KBM-7 (cell line): ENCODE measurements at places on chromosomes 3 and 15.

GRCh38 chr15:43376017-43376705 lies 5.3 kb downstream of the TUBGCP4 start:
- peak; percentile 39 for DNase-seq

DNA sequence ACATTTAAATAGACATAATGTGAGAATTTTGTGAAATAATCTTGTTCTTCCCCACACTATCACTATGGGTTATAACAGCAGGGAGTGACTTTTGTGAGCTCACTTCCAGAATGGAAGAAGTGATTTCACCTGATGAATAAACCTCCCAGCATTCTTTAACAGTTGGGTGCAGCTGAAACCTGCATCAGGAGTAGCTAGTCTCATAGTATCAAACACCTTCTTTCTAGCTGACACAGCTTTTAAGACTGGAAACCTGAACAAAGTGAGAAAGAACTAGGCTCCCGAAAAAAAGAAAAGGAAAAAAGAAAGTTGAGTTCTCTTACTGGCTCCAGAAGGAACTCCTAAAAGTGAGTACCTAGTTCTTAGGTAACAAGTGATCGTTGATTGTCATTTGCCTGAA lies 61.1 kb upstream of the UNC13C start:
- DNase-seq = no peak

DNA sequence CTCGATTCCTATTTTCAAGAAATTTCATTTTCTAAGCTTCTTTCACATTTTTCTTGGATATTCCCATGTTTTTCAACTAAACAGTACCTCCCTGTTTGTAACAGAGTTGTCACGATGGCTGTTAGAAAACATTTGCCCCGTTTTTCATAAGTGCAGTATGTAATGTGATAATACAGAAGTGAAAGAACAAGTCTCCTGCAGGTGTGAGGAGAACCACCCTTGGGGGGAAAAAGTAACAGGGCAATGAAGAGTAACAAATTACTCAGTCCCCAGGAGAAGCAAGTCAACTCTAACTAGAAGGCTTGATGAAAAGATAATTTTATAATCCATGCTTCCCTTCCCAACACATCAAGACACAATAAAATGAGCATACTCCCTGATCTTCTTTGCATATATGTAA lies 493.3 kb downstream of the FOXP1 start:
- DNase-seq = no peak

- DNase-seq = no peak
Observed at GRCh38 chr3:180492047-180492446, 109.9 kb upstream of the TTC14 start.

- no peak for DNase-seq
Observed at GRCh38 chr3:129231331-129232119, 17.9 kb upstream of the COPG1 start.

- DNase-seq = no peak
Observed at GRCh38 chr3:153313302-153313965, 151.4 kb downstream of the RAP2B start.

GRCh38 chr3:62361261-62361660 lies 12.1 kb downstream of the FEZF2 start:
- DNase-seq = no peak

DNA sequence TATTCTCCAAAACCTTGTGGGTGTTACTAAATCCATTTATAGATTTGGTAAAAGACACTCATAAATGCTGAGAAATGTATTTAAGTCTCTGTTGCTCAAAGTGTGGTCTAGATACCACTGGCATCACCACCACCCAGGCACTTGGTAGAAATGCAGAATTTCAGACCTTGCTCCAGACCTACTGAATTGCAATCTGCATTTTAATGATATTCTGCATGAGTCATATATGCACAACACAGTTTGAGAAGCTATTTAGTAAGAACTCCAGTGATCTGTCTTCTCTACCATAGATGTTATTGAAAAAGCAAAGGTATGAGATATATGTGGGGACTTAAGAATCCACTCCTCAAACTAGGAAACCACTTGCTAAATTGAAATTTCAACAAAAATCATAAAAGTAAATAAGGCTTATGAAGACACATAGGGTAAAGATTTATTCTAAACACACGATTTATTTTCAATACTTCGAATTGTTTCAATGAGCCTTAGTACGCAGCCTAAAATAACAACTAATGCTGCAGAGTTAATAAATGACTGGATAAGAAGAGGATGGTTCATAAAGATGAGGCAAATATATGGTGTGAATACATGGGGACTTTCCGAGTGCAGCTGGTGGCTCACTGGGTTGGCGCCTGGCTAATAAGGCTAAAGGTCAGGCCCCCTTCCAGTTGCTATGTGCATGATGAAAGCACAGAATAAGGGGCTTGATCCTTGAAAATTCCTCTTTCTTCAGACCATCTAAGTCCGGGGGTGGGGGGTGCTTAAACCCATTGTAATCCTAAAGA lies 813.3 kb downstream of the NR2F2 start:
- no peak for DNase-seq

- DNase-seq = no peak
Observed at GRCh38 chr3:186988806-186989205, 58.5 kb downstream of the ST6GAL1 start.

GRCh38 chr3:195043607-195044339 lies 227.2 kb downstream of the XXYLT1 start:
- DNase-seq = no peak

- no peak for DNase-seq
Observed at GRCh38 chr3:133038089-133038730, at the start of gene TMEM108. Gene TMEM108 (plus strand): TSS chr3:133038391.

- DNase-seq = no peak
Observed at GRCh38 chr3:181756645-181757297, 45.0 kb downstream of the SOX2 start.

DNA sequence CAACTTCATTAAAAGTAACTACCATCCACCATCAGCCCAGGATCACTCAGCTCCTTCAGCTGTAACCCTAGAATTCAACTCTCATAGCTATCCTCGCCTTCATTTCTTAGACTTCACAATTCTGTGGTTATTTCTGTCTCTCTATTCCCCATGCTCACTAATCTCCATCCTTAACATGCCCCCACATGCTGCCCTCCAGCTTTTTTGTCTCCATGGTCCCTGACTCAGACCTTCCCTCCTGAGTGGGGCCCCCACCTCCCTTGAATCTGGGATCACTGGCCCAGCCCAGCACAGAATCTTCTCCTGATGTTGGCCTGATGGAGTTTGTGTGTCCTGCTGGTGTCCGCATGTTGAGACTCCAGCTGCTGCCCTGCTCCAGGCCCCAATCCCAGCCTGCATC lies 41.7 kb downstream of the CHST14 start:
- no peak for DNase-seq

DNA sequence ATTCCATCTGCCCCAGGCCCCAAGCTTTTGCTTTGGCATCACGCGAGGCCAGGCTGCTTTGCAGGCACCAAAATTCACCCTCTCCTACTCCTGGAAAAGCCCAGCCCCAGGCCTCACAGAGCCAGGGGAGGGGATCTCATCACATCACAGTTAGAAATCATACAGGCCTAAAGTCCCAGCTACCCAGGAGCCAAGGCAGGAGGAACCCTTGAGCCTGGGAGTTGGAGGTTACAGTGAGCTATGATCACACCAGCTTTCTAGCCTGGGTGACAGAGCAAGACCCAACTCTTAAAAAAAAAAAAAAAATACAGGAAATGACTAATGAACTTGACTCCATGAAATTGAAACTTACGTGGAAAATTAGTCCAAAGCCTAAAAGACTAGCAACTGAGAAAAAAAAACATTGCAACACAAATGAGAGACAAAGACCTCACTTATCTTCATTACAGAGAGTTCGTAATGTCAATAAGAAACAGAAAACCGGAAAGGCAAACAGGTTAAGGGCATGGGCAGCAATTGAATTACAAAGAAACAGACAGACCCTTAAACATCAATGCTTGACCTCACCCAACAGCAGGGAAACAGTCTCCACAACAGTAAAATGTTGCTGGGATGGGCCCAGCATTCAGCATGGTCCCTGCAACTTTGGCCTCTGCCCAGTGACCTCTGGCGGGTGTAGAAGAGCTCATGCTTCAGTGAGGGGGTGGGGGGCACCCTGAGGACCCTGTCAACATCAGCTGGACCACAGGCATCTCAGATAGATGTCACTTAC lies 151.5 kb downstream of the LRRK1 start:
- DNase-seq = peak; percentile 23

GRCh38 chr15:28013480-28013879 lies 85.6 kb downstream of the OCA2 start:
- DNase-seq = no peak

DNA sequence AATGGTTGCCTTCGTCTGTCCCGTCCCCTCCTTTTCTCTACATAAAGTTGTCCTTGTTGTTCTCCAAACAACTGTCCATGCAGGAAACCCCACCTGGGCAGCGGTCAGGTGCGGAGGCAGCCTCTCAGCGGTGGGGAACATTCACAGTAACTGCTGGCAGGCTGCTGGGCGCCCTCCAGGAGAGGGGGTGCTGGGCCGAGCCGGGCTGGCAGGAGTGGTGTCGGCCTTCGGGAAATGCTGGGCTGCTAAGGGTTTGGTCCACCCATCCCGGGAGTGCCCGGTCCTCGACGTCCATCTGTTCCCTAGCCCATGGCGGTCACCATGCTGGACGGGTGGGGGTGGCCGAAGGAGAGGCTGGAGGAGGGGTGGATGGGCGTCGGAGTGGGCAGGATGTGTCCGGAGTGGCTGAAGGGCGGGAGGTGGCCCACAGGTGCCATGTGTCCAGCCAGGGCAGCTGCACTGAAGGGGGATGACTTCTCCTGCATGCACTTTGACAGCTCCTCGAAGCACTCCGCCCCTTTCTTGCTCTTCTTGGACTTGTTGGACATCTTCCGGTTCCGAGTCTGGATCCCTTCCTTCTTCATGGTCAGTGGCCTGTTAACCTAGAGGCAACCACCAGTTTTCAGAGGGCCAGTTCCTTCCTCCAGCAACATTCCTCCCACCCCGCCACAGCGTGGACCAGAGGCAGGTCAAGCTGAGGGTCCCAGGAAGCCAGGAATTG lies 12.1 kb downstream of the GATA2 start:
- no peak for DNase-seq

DNA sequence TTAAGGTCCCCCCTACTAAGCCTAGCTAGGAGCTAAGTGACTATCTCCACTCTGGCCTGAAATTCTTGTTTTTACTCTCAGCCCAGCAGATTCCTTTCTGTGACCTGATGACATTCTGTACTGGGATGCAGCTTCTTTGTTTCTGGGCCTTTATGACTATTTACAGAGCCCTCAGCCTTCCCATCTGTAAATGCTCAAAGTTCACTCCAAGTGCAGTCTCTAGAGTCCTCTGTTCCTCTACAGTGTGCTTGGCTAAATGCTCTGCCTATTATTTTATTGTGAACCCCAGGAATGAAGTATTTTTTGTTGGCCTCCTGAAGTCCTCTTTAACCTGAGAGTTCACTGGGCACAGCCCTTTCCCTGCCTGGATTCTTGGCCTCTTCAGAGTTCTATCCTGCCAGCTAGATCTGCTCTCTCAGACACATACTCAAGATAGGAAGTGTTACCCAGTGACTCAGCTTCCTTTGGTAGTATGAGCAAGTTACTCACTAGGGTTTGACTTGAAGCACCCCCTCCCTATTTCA lies 278.1 kb upstream of the P2RY1 start:
- DNase-seq = no peak

- no peak for DNase-seq
Observed at GRCh38 chr3:183959214-183959613, 58.5 kb downstream of the ABCC5 start.

DNA sequence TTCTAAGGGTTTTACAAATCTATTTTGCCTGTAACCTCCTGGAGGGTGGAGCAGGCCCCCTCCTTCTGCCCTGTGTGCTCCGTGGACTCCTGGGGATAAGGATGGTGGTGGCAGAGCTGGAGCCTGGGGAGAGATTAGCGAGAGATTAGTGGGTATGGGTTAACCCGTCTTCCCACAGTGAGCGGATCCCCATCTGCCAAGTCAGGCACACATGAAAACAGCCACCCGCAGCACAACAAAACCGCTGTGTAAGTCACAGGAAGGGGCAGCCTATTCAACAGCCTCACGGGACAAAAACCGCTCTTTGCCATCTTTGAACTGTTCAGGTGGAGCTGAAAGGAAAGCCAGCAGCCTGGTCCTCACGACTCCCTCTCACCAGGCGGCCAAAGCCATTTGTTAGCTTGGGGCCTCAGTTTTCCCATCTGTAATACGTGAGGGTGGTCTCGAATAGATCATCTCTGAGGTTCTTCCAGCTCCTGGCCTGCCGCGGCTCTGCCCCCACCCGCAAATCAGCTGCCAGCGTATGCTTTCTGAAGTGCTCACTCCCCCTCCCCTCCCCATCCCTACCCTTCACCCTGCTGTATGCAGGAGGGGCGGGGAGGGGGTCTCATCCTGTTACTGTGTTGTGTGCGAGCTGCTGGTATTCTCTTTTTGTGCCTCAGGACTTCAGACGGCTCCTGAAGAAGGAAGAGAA lies 43.6 kb downstream of the PDIA5 start:
- no peak for DNase-seq
